GM23338 (cell line): ENCODE measurements at places on chromosomes 3 and 15.

- no peak for DNase-seq
- no peaks in the 10 kb centered on the region for H3K36me3 ChIP-seq
- H3K4me3 ChIP-seq = no peak overlapping the region
- H3K27ac ChIP-seq = no peak overlapping the region
- 0 out of 2 replicates have a peak, but pooled peaks cover 9% of the 10 kb centered on the region for H3K4me1 ChIP-seq
Measured at GRCh38 chr3:171895291-171895690, 52.1 kb downstream of the TMEM212 start.

DNA sequence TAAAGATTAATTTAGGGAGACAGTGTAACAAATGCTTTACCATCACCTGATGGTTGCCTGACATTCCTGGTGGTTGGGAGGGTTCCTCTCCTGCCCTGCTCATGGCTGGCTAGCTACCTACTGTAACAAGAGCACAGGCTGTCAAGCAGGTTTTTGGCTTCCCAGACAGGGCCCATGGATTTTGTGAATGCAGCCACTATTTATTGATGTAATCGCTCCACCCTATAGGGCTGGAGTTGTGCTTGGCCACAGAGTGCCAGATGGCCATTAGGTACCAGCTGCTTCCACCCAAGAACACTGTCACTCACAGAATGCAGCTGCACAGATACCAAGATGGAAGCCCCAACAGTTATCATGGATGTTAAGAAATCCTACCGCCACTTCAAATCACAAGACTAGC lies 31.0 kb upstream of the KLHL25 start:
- H3K36me3 ChIP-seq = no peaks in the 10 kb centered on the region
- no peak for DNase-seq
- no peaks in the 10 kb centered on the region for H3K4me1 ChIP-seq
- no peaks in the 10 kb centered on the region for H3K27me3 ChIP-seq
- no peak overlapping the region for H3K27ac ChIP-seq
- H3K4me3 ChIP-seq = no peak overlapping the region

GRCh38 chr3:59698091-59698490 lies 648.3 kb upstream of the CFAP20DC start:
- DNase-seq = no peak
- H3K36me3 ChIP-seq = no peaks in the 10 kb centered on the region
- H3K4me3 ChIP-seq = no peak overlapping the region
- no peak overlapping the region for H3K27ac ChIP-seq

GRCh38 chr3:76083992-76084391 lies 298.6 kb upstream of the ZNF717 start:
- no peaks in the 10 kb centered on the region for H3K27me3 ChIP-seq
- no peak overlapping the region for H3K4me3 ChIP-seq
- peaks cover 4% of the 10 kb centered on the region; the same call in 1 of the 2 replicates for H3K4me1 ChIP-seq
- no peak overlapping the region for H3K27ac ChIP-seq
